Fibroblast of villous mesenchyme (primary cell): ENCODE measurements at places on chromosomes 1 and 21. TPM values are rescaled to one million over a fixed set of nuclear protein-coding genes. Genes with fewer than 3 reads are reported as not detected.

Gene PBX1
- total RNA-seq = 62.8 and 67.4 TPM in 2 replicates

Gene LCE1A
- total RNA-seq = not detected in 2 replicates

Gene FAM151A
- total RNA-seq = not detected in 2 replicates

Gene LRRC38
- not detected in 2 replicates for total RNA-seq

Gene OR2T29
- total RNA-seq = not detected in 2 replicates

Gene FTCD
- total RNA-seq = under 0.01 and 0.43 TPM in 2 replicates

Gene SH2D2A
- not detected in 2 replicates for total RNA-seq

Gene S100B
- total RNA-seq = not detected in 2 replicates

Gene NEXN
- total RNA-seq = 16.8 and 19.3 TPM in 2 replicates

Gene RAB3B
- total RNA-seq = 58.9 and 77.3 TPM in 2 replicates

Gene FCMR
- total RNA-seq = 1.3 and 1.6 TPM in 2 replicates

Gene HES3
- total RNA-seq = not detected in 2 replicates

Gene SYPL2
- total RNA-seq = 4.5 and 10.8 TPM in 2 replicates
